ENCODE measurements at places on chromosomes 5 and 9. TPM values are rescaled to one million over a fixed set of nuclear protein-coding genes. Genes with fewer than 3 reads are reported as not detected.
A peak's percentile ranks its signal among the peaks of the same experiment; 100 is the strongest.

- DNase-seq: peak; percentile 63
These were observed 45.2 kb upstream of the HMCN2 start for GRCh38 chr9:130220352-130220751.

- DNase-seq: no peak
These were observed 245.1 kb downstream of the DOCK8 start for GRCh38 chr9:459491-460444.

GRCh38 chr5:144458216-144458615, 287.5 kb downstream of the KCTD16 start:
- no peak for DNase-seq

- DNase-seq: no peak
These were observed 7.2 kb downstream of the ALDH7A1 start for GRCh38 chr5:126587551-126588390.

DNA sequence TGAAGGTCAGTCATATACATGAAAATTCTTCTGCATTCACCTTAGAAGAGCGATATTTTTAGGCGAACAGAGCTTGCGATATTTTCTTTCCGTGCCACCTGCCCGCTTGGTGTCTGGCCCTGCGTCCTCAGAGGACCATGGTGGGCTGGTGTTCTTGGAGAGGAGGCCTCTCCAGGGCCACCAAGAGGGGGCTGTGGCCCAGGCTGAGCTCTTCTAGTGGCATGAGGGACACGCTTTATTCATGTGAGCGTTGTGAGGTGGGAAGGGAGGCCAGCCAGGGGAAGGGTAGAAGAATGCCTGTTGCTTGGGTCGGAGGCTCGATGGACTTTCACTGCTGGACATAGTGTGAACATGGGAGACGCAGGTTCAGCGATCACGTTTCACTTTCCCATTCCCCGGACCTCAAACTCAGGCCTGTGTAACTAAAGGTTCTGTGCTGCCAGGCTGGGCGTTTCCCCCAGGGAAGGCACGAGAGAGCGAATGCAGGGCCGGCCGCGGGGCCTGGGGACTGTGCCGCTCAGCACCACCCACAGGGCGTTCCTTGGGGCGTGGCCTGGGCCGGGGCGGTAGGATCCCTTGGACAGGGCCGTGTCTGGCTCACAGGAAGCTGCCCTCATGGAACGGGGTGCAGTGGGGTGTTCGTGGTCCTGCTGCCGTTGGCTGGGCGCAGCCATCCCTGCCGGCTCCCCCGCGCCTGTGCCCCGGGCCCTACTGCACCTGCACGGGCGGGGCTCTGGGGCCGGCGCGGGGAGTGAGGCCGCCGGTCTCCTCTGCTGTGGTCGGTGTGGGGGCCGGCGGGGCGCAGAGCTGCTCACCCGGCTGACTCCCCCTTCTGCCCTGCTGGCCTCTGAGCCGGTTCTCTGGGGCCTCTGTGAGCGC, 40.7 kb upstream of the CLPTM1L start:
- peak; percentile 84 for DNase-seq

DNA sequence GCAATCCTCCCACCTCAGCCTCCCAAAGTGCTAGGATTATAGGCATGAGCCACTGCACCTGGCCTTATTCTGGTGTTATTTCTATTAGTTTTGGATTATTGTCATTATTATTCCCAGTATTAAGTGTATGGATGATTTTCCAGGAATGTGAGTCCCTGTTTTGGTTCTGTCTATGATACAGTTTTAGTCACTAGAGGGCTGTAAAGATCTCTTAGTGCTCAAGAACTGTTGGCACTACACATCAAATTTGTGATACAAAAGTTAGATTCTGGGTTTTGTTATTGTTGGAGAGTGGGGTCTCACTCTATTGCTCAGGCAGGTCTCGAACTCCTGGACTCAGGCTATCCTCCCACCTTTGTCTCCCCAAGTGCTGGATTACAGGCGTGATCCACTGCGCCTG, 12.1 kb downstream of the CCL28 start:
- DNase-seq: no peak

GRCh38 chr9:134496413-134497282, 145.0 kb upstream of the COL5A1 start:
- DNase-seq: no peak

Gene URM1
- 21.7 TPM for total RNA-seq

Gene ASPN
- total RNA-seq: not detected

Gene NUTM2F
- total RNA-seq: 0.22 TPM

Gene GPR151
- not detected for total RNA-seq

Gene MVB12B
- total RNA-seq: 16.1 TPM

Data from neural progenitor cell (in vitro differentiated cells).